ENCODE measurements at places on chromosomes 1 and 21. TPM values are rescaled to one million over a fixed set of nuclear protein-coding genes. Genes with fewer than 3 reads are reported as not detected.

GRCh38 chr1:81598623-81599022 lies 202.1 kb upstream of the ADGRL2 start:
- DNase-seq, result no peak

C1orf53 gene
- total RNA-seq, result 10.4 TPM

GRCh38 chr21:46626536-46626935 lies 8.9 kb upstream of the PRMT2 start:
- DNase-seq, result no peak

- no peak for DNase-seq
Measured at GRCh38 chr1:78168306-78168705, 122.5 kb downstream of the GIPC2 start.

PGBD5 gene
- total RNA-seq, result under 0.01 TPM

DNA sequence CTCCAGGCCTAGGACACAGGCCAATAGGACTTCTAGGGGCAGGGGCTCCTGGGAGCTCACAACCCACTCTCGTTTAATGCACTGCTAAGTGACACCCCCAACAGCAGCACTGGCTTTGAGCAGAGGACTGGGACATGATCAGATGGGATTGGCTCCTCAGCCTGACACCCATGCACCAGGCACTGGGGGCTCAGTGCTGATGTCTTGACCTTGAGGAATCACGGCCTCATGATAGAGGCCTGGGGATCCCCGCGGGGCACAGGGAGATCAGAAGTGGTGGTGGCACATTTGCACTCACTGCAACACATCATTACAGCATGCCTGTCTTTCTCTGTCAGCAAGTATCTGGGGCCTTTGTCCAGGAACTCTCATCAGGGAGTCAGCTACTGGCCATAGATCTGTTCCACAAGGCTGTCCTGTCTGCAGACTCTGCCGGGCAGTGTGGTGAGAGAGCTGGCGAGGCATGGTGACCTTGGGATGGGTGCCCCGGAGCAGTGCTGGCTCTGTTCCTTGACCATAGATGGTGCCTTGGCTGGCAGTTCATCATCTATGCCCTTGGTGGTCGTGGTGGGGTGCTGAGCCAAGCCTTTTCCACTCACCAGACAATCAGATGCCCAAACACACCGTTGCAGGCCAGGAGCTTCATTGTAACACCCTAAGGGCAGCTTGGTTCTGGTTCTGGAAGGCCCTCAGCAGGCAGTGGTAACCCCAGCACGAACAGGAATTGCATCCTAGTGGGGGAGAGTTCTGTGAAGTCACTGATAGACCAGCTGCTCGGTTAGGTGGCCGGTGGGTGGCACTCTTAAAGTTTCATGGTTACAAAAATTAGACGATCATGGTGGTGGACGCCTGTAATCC lies 22.2 kb upstream of the PARP1 start:
- DNase-seq, result no peak

CD5L gene
- not detected for total RNA-seq

SMYD2 gene
- 124 TPM for total RNA-seq

DNA sequence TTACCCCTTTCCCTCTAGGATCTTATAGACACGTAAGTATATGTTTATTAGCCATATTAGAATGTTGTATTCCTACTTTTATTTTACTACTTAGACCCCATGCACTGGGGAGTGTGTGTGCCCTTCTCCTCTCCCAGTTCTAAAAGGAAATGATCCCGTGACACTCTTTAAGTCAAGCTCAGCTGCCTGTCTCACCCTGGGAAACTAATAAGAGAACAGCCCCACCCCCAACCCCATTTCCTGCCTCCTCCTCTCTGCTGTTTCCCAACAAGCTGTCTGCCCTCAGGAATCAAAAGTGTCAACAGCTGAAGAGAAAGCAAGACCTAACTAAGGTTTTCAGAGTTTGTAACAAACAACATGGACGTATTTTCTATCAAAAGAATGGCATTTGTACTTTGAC lies 92.6 kb upstream of the VAV3 start:
- DNase-seq, result no peak

Data from PC-3 (cell line).